ENCODE measurements at places on chromosomes 6 and 20.

- no peak for DNase-seq
Measured at GRCh38 chr20:10306440-10307358, 88.1 kb downstream of the SNAP25 start.

DNA sequence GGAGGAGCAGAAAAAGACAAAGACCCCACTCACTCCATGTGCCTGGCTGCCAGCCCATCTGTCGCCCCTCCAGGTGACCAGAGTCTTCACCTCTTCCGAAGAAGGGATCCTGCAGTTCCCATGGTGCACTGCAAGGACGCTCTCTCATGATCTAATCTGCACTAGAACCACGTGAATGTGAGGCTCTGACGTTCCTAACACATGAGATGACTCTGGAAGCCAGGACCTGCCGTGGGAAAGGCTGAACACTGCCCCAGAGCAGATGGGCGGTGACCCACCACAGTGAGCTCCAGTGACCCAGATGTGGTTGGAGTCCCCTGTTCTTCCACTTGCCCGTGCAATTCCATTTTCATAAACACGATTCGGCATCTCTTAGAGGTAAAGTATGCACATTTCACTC lies 39.6 kb upstream of the PDE10A start:
- no peak for DNase-seq

- DNase-seq, result no peak
Measured at GRCh38 chr20:31962761-31963160, 5.2 kb upstream of the XKR7 start.

- DNase-seq, result no peak
Measured at GRCh38 chr6:150765067-150765764, 100.3 kb upstream of the MTHFD1L start.

DNA sequence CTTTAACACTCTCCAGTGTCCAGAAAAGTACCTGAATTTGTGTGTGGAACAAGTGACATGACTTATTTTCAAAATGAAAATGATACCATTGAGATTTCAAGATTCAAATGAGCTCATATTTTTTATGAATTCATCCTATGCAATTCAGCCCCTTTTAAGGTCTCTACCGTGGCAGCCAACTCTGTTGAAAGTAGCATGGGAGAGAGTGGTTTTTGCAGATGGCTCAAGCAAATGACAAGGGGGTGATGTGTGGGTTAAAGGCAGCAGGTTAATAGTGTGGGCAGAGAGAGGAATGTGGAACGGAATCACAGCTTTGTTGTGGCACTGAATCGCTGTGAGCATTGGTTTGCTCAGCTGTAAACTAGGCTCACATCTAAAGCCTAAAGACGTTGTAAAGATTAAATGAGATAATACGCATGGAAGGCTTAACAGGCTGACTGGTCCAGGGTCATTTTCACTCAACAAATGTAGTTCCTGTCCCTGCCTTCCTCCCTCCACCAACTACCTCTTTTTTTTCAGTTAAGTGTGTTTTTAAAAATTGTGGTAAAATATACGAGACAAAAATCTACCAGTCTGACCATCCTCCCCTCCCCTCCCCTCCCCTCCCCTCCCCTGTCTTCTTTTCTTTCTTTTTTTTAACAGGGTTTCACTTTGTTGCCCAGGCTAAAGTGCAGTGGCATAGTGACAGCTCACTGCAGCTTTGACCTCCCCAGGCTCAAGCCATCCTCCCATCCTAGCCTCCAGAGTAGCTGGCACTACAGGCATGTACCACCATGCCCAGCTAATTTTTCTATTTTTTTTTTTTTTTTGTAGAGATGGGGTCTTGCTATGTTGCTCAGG lies 114.7 kb upstream of the ZNF217 start:
- peak; percentile 75 for DNase-seq

- no peak for DNase-seq
Measured at GRCh38 chr20:48098866-48099265, 313.6 kb upstream of the SULF2 start.

- no peak for DNase-seq
Measured at GRCh38 chr20:57964011-57964862, 254.4 kb upstream of the PMEPA1 start.

DNA sequence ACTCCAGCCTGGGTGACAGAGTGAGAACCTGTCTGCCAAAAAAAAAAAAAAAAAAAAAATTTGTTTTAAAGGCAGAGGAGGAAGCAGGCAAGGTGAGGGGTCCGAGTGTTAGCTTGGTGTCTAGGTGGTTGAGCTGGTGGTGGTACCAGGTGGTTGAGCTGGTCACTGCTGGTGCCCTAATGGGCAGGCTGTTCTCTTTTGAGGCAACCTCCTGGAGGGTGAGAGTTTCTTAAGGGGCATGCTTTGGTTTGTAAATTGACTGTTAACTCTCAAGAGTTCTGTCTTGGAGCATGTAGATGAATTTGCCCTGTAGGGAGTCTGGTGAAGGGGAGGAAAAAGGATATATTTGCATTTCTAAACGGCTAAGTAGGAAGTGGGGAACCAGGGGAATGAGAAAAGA lies 52.7 kb downstream of the BANF2 start:
- DNase-seq, result no peak

All from activated CD8-positive, alpha-beta T cell treated with anti-CD3 and anti-CD28 coated beads for 36 hours (primary cell).